ENCODE measurements at places on chromosomes 7 and 10.

DNA sequence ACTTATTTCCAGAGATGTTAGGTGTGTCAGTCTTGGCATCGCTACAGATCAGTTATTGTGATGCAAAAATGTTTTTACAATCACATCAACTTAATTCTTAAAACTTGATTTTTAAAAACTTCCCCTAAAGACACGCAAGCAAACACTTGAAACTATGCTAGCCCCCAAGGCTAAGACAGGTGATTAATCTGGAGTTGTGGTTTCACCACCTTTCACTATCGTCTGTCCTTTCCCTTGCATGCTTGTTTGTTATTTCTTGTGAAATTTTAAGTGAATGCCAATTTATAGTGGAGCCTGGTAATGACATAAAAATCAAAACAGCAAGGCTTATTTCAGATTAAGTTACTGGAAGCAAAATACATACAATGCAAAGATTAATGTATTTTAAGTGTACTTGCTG lies 70.4 kb downstream of the SLC35B4 start:
- no peak for DNase-seq

- DNase-seq = no peak
Observed at GRCh38 chr10:93876381-93876780, 17.4 kb upstream of the SLC35G1 start.

DNA sequence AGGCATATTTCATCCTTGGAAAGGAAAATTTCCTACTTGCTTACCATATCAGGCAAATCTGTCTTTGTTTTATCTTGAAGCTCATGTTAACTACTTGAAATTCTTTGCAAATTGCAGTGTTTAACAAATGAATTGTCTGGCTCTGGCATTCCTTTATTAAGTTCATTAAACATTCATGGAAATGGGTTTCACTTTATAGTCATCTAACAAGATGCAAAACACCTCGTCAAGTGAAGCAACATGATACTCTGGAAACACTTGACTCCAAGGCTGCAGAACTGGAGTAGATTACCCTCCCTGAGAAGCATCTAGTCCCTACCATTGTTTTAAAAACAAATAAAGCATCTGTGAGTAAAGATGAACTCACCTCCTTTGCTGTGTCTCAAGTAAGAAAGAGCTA lies 1086.9 kb downstream of the NRG3 start:
- peak; percentile 34 for DNase-seq

DNA sequence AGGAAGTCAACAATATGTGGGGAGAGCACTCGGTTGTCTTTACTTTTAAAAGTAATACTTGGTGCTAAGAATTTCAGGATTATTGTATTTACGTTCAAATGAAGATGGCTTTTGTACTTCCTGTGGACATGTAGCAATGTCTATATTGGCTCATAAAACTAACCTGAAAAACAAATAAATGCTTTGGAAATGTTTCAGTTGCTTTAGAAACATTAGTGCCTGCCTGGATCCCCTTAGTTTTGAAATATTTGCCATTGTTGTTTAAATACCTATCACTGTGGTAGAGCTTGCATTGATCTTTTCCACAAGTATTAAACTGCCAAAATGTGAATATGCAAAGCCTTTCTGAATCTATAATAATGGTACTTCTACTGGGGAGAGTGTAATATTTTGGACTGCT lies 32.7 kb downstream of the SIRT1 start:
- no peak for DNase-seq

- peak; percentile 78 for DNase-seq
Observed at GRCh38 chr7:55365205-55365674, at the start of gene LANCL2. Gene LANCL2, plus strand, starts transcription at chr7:55365337. Its CDS starts 689 bp downstream, at chr7:55366026.

DNA sequence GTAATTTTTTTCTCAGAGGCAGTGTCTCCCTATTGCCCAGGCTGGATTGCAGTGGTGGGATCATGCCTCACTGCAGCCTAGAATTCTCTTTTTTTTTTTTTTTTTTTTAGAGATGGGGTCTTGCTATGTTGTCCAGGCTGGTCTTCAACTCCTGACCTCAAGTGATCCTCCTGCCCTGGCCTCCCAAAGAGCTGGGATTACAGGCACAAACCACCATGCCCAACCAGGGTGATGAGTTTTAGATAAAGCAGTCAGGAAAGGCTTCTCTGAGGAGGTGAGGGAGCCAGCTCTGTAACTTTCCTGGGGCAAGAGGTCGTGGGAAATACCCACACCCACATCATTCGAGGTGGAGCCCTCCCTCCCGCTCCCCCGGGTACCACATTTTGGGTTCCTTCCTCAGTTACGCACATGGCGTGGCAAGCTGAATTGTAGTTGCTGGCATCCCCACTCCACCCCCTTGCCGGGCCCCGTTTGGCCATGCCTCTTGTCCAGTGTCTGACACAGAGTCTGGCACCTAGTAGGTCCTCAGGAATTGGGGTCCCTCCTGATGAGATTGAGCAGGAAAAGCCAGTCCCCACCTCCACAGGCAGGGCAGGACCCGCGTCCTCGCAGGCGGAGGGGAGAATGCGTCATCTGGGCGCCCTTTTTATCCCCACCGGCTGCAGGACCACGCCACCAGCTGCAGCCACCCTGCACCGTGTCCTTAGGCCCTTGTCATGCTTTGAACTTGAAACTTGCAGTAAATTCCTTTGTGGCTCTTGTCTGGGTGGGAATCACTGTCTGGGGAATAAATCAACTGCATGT lies 43.4 kb downstream of the CLIP2 start:
- no peak for DNase-seq

- no peak for DNase-seq
Observed at GRCh38 chr10:34139559-34139958, 675.5 kb downstream of the PARD3 start.

DNA sequence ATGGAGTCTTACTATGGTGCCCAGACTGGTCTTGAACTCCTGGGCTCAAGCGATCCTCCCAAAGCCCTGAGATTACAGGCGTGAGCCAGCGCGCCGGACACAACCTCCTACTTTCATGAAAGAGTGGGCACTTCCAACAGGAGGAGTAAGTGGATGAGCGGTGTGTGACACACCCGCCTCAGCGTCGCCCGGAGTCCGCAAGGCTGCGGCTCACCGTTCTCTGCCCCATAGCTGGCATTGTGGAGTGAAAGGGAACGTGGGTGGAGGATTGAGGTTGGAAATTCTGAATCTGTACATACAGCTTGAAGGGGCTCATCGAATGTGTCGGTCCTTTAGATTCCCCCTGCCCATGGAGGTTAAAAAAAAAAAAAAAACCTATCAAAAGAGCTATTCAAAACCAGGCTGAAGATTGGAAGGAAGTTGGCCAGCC lies 524 bp upstream of the PRXL2A start:
- DNase-seq = peak; percentile 68

DNA sequence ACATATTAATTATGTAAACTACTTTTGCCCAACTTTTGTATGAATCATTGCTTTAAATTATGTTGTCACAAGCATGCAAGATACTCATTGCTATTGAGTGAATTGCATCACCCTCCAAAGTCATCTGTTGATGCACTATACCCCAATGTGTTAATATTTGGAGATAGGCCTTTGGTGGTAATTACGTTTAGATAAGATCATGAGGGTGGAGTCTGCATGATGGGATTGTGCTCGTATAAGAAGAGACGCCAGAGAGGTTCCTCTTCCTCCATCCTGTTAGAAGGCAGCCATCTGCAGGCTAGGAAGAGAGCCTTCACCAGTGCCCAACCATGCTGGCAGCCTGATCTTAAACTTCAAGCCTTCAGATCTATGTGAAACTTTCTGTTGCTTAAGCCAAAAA lies 95.3 kb upstream of the MAGI2 start:
- no peak for DNase-seq

GRCh38 chr7:137952426-137952805 lies 49.5 kb downstream of the CREB3L2 start:
- no peak for DNase-seq

DNA sequence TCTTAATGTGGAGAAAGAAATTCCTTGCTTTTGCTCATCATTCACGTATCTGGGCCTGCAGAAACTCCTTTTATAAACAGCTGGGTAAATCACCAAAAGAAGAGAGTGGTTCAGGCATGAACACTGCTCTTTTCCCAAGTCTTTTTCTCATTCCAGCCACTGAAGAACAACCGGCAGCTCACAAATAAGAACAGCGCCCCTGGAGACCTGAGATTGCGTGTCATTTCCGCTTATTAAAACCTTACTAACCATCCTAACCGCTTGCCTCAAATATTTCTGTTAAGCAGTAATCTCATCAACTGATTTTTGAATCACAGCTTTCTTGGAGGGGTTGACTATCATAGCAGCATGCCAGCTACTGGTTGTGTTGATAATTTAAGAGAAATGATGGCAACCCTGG lies 213.0 kb upstream of the PLXNA4 start:
- DNase-seq = no peak

DNA sequence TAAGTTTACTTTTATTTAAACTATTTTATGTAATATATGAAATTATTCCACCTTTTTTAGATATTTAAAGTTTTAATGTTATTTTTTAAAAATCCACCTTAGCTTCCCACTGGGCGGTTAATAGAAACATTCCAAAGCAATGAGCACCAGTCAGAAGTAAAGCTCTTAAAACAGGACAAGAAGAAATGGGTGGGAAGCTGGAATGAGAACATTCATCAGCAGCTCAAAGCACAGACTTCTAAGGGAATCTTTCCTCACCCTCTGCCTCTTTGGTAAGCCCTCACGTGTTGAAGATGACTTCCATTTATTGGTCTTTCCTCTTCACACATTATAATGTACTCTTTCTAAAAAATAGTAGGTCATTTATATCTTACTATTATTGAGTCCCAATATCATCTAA lies 3.1 kb downstream of the AGMO start:
- no peak for DNase-seq

DNA sequence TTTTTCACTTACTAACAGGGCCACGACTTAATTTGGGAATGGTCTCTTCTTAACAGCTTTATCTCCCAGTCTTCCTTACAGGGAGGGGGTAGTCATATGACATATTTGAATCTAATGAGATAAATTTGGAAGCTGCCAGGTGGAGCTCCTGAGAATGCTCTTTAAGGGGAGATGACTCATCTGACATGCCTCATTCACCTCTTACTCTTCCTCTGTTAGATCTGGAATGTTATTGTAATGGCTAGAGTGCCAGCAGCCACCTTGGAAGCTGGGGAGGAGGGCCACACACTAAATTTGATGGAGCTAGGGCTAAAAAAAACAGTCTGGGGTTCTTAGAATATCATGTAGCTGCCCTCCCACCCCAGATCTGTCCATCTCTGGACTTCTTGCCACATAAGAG lies 22.7 kb downstream of the HECW1 start:
- no peak for DNase-seq

GRCh38 chr7:4190010-4190981 lies 491.8 kb upstream of the FOXK1 start:
- no peak for DNase-seq

DNA sequence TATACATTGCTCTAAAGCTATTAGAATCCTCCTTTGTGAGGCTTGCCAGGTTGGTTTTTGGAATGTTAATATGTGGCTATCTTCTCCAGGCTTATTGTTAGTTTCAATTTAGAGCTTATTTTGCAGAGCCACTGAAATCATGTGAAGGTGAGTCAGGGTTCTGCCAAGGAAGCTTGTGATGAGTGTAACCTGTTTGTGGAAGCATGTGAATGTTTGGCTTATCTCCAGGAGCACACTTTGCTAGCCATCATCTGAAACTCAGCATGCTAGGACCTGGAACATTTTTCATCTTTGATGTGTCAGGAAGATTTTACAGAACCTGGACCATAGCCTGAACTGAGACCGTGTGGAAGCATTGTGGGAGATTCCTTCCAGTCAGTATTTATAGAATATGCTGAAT lies 197.3 kb downstream of the PPP1R9A start:
- no peak for DNase-seq

Data from NCI-H510A treated with DMSO at 0.1 percent for 48 hours (cell line).